Choroid plexus epithelial cell (primary cell): ENCODE measurements at places on chromosomes 6 and 20.

GRCh38 chr6:75748743-75749538 lies at the start of gene MYO6:
TSS of gene MYO6 (plus strand) at chr6:75749239. CDS start at chr6:75817548, 68,309 bp downstream.
- DNase-seq = peak; percentile 62

- DNase-seq = peak; percentile 85
These were observed 22.7 kb upstream of the KIF25 start for GRCh38 chr6:167974640-167975344.

DNA sequence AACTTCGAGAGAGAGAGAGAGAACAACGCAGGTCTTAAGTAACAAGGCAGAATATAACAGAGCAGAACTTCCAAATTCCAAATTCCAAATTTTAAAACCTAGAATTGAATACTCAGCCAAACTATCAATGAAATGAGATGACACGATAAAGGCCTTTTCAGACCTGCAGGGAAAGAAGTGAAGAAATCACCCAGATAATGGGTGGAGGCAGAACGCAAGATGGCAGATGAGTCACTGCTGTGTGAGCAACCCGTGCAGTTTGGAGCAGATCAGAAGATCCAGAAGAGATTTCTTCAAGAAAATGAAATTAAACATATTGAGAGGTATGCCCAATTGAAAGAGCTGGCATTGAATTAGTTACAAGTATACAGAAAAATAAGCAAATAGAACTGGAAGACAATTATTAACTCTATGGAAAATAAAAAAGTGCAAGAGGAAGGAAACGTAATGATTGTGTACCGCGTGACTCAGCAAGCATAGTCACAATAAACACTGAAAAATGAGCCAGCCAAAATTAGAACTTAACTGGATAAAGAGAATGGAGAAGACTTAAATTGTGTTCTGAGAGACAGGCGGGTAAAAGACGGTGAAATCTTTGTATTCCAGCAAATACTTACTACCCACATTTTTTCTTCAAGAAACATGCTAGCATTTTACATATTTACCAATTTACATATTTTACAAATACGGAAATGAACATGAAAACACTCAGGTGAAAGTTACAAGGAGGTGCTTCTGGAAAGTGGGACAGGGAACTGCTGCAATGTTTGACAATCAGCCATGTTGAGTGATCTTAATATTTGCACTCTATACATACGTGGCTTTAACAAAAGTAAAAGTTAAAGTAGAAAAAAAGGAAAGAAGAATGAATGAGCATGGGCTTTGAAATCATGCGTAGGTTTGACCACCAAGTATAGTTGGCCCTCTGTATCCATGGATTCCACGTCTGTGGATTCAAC lies 87.9 kb upstream of the CDYL start:
- DNase-seq = peak; percentile 87

- no peak for DNase-seq
These were observed 496.0 kb upstream of the ADGRB3 start for GRCh38 chr6:68139130-68139529.

- no peak for DNase-seq
These were observed 21.4 kb upstream of the SNAI1 start for GRCh38 chr20:49961413-49961812.

DNA sequence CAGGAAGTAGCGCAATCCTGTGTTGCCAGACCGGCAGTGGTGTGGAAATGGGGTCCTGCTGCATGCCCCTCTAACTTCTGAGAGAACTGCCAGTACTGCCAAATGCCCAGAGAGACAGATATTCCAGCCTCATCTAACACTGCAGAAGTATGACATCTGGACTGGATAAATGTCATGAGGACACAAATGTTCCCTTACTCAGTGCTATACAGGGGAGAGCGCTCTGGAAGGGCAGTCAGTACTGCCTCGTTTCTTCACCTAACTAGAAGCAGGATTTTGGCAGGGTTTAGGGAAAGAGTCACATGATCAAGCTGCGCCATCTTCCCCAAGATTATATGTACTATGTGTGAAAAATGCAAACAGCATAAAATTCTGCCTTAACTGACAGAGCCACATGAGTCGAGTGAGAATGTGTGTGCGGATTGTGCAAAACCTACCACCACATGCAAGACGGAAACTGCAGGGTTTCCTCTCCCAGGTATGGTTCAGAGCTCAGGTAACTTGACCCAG lies 59.7 kb downstream of the B4GALT5 start:
- no peak for DNase-seq

DNA sequence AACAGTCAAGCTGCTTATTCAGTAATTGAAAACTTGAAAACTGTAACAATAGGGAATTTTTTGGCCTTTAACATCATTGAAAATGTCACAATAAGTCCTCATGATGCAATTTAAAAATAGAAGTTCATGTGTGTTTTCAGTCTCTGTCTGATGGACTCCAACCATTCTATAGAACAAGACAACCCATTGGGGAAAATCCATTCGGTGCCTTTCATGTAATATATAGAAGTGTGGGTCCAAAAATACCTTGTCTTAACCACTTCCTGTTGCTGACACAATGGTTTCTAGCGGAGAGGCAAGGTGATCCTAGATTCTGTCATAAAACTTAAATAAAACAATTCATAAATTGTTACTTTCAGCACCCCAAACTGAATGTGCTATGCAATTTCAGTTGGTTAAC lies 1131.3 kb upstream of the MAP3K7 start:
- DNase-seq = no peak

DNA sequence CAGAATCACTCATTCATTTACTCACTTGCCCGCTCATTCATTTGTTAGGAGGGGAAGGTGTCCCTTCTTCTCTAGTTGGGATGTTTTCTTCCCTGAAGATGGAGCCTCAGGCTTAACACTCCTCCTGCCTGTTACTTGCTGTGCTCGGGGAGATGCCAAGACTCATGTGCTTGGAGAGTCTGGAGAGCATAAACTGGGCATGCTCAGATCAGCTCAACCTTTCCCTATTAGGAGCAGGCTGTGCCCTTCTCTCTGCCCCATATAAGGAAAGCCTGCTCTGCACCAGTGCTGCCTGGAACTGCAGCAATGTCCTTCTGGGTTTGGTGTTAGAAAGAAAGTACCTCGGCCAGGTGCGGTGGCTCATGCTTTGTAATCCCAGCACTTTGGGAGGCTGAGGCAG lies 18.0 kb upstream of the UBE2V1 start:
- DNase-seq = peak; percentile 42

DNA sequence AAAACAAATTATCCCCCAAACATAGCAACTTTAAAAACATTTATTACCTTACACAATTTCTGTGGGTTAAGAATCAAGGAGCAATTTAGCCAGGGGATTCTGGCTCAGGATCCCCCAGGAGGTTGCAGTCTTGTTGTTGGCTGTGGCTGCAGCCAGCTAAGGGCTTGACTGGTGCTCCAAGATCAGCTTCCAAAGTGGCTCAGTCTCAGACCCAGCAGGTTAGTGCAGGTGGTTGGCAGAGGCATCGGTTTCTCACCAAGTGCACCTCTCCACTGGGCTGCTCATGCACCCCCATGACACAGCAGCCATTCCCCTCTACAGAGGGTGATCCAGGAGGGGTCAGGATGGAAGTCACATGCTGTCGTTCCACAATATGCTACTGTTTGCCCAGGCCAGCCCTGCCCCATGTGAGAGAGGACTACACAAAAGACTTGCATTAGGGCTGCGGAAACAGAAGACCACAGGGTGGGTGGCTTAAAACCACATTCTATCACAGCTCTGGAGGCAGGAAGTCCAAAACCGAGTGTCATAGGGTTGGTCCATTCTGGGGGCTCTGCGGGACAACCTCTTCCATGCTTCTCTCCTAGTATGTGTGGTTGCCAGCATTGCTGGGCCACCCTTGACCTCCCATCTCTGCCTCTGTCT lies 125.8 kb downstream of the C6orf118 start:
- no peak for DNase-seq

DNA sequence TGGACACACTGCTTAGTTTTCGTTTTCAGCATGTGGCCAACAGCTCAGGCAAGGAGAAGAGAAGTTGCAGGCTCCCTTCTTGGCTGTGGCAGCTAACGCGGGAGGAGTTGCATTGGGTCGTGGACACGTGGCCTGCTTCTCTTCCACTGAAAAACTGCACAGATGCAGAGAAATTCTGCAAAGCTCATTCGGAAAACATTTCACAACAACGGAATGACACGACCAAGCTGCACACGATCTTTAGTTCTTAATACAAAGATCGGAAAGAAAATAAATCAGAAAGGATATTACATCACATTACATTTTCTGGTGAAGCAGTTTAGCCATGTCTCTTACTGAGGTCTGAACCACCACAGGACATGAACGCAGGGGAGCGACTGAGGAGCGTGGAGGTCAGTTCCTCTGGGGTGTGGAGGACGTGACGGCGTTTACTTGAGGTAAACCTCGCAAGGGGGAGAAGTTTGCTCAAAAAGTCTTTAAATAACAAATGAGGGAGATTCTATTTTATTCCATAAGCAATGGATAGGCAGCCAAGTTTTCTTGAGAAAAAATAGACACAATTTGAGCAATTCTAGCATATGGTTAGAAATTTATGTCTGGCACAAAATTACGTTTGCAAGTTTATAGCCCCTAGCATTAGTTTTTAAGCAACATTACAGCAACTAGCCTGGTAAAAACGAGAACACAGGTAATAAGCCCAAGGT lies 178.3 kb downstream of the THBS2 start:
- DNase-seq = peak; percentile 99

GRCh38 chr6:118923035-118923434 lies 11.9 kb downstream of the MCM9 start:
- no peak for DNase-seq
